ENCODE measurements at places on chromosomes 3 and 15. TPM values are rescaled to one million over a fixed set of nuclear protein-coding genes. Genes with fewer than 3 reads are reported as not detected.

- DNase-seq: no peak
Observed at GRCh38 chr3:172918568-172919296, 168.2 kb downstream of the ECT2 start.

DNA sequence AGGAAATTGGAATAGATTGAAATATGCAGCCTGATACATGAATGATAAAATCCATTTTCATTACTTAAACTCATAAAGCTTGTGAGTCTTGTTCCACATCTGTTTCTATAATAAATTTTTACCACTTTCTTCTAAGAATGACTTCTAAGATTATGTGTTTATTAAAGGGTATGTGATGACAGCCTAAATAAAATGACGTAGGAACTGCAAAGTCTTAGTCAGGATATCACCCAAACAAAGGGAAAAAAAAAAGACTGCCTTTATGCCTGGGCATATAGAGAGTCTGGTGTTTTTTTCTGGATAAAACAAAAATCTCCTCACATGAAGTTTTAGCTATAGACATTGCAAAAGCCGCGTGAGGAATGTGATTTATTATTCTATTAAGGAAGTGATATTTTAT lies 844.0 kb downstream of the DIPK2A start:
- DNase-seq: no peak

- no peak for DNase-seq
Observed at GRCh38 chr15:101372149-101372577, 77.1 kb upstream of the SNRPA1 start.

GRCh38 chr3:179706233-179706632 lies 53.4 kb downstream of the USP13 start:
- DNase-seq: no peak

DNA sequence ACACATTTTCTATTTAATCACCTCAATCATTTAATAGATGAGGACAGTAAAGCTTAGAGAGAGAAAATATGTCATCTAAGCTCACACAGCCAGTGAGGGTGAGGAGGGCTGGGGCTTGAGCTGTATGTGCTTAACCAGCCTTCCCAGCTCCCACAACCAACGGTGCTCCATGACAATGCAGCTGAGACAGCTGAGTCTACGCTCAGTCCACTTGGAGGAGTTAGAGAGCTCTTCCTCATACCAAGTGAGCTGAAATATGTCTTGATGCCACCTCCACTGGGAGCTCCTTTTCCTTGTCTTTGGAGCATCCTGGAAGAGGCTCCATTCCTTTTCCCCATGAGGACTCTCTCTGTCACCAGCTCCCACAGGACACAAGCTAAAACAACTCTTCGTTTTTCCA lies 9.3 kb downstream of the HOMER2 start:
- DNase-seq: no peak

- no peak for DNase-seq
Observed at GRCh38 chr3:57252404-57252803, 24.9 kb downstream of the APPL1 start.

DNA sequence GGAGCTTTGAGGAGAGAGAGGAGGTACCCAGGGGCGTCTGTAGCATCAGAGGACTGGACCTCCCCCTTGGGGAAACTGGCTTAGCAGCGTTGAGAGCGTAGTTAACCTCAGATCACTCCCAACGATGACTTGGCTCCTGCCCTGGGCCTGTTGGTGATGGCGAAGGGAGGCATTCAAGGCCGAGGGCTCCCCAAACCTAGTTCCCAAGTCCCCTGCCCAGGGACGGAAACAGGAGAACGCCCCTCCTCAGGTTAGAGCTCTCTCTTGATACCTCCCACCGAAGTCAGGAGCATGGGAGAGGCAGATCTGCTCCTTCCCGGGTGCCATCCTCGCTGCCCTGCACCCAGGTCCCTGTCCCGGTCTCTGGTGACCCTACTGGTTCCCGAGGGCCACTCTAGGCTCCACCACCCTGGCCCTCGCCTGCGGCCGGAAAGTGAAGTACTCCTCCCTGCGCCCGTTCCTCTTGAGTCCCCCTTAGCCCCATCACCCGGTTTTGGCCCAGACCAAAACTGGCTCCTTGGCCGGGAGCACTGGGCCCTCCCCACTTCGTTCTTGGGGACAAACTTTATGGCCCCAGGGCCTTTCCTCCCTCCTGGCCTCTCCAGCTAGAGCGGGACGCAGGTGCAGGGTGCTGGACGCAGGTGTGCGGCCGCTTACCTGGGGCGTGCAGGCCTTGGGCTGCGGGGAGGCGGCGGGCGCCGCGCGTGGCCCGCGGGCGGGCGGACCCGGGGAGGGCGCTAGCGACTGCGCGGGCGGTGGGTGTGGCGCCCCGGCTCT lies 2.6 kb upstream of the SKOR1 start:
- DNase-seq: no peak

DNA sequence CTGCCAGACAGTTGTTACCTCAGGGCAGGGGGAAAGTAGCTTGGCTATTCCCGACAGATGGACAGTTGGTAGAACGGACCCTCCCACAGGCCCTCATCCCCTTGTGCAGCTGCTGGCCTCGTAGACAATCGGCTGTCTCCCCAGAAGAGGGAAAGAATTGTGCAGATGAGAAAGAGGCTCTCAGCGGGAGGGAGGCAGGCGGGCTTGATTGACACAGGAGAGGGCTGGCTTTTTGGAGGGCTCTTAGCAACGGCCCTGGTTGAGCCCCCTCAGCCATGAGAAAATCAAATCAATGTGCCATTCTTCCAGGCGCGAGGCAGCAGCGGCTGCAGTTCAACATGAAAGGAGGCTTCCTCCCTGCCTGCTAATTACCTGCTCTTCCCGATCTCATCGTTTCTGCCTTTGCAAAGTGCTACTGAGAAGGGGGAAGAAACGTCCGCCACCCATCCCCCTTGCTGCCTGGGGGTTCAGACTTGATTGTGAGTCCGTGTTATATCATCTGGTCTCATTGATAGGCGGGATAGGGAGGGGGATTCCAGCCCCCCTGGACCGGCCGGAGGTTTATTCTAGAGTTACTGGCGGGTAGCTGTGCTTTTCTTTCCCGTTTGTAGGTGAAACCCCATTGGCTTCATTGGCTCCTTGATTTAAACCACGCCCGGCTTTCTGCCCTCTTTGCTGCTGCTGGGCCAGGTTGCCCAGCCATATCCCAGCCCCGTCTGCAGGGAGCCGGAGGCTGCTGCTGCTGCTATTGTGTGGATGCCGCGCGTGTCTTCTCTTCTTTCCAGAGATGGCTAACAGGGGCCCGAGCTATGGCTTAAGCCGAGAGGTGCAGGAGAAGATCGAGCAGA lies at the start of gene TAGLN3:
Gene TAGLN3 (plus strand): TSS at position 287 of the 848 bp plus-strand sequence. CDS start 501 bp downstream, at position 788.
- DNase-seq: no peak

GRCh38 chr3:59813148-59813538 lies 763.3 kb upstream of the CFAP20DC start:
- no peak for DNase-seq

DNA sequence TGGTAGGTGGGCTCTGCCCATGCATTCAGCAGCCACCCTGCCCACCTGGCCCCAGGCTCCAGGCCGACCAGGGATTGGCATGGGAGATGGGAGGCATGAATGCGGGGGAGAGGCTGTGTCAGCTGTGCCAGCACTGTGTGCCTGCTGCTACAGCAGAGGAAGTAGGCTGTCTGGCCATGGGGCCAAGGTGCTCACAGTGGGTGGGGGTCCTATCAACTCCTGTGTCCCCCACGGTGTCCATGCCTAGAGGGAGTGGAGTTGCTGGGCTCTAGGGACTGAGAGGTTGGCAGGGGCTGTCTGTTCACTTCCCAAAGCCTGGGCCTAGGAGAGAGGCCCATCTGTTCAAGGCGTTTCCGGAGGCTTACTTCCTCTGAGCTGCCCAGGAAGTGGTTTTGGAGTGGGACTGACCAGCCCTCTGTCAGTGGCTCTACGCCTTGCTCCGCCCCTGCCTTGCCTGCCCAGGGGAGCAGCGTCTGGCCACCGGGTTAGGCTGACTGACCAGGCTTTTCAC lies 5.8 kb downstream of the PRKCD start:
- DNase-seq: peak; percentile 75

- peak; percentile 69 for DNase-seq
Observed at GRCh38 chr3:37819591-37819990, 42.1 kb upstream of the CTDSPL start.

DNA sequence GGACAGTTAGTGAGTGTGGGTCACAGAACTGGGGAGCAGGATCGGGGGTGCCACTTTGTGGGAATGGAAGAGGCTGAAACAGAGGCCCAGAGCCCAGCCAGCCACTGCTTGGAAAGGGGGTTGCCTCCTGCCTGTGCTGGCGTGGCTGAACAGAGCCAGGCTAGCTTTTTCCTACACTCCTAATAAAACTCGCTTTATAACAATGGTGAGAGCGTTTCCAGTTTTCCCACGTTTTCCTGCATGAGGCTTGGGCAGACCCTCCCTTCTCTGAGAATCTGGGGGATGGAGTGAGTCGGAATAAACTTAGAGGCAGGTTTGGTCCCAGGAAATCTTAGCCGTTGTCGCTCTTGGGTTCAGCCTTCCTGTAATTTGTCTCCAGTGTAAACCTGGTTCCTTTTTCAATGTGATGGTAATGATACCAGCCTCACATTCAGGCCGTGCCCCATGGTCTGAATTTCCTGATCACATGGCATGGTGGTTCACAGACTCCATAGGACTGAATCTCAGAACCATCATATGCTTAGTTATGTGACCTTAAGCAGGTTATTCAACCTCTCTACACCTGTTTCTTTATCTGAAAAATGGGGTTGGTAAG lies 6.5 kb upstream of the FGD5 start:
- DNase-seq: no peak

DNA sequence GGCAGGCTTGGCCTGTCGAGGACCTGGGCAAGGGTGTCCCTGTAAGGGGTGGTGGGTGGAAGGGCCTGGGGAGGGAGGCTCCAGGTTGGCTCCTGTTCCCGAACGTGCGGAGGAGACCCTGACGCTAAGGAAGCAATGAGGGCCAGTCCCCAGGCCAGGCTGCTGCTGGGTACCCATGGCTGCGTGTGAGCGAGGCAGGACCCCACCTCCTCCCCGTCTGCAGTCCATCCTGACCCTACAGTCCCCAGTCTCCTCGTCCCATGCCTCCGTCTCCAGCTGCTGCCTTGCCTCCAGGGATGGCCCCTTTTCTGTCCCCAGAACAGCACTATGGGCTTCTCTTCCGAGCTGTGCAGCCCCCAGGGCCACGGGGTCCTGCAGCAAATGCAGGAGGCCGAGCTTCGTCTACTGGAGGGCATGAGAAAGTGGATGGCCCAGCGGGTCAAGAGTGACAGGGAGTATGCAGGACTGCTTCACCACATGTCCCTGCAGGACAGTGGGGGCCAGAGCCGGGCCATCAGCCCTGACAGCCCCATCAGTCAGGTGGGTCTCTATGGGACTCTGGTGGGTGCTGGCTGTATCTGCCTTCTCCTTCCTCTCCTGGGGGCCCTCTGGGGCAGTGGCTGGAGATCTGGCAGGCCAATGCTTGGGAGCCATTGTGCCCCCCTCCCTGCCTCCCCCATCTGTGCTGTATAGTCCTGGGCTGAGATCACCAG lies 571 bp downstream of the FES start:
- no peak for DNase-seq

GRCh38 chr3:86481031-86481430 lies 509.9 kb downstream of the VGLL3 start:
- DNase-seq: no peak

GRCh38 chr15:57272771-57273357 lies 103.4 kb upstream of the CGNL1 start:
- no peak for DNase-seq

- no peak for DNase-seq
Observed at GRCh38 chr15:60419753-60420152, 22.0 kb upstream of the ANXA2 start.

DNA sequence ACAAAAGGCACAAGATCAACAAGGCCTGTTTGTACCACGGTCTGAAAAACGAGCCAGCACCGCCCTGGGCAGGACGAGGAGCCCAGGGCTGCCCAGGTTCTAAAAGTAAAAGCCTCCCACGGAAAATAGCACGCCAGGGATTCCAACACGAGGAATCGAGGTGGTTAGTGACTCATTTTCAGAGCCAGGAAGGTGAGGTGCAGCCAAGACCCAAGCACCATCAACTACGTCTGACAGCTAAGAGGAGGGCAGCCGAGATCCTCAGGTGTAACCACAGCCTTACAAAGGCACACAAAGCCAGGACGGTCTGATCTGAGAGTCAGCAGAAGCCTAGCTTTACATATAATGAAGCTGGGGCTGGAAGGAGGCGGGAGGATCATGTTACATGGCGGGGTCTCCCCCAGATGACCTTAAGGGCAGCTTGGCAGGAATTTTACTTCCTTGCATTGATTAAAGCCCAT lies 52.5 kb downstream of the ATP10A start:
- no peak for DNase-seq

DNA sequence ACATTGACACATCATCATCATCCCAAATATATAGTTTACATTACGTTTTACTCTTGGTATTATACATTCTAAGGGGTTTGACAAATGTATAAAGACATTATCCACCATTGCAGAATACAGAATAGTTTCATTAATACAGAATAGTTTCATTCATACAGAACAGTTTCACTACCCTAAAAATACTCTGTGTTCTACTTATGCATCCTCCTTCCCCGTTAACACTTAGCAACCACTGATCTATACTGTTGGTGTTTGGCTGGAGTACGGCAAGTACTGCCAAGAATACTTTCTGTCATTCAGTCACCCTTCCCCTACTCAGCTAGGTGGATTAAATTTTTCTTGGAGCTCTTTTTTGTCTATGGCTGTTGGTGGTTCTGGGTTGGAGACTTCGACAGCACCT lies 33.4 kb downstream of the LEKR1 start:
- no peak for DNase-seq

GRCh38 chr3:120566243-120566975 lies 29.7 kb upstream of the NDUFB4 start:
- no peak for DNase-seq

DNA sequence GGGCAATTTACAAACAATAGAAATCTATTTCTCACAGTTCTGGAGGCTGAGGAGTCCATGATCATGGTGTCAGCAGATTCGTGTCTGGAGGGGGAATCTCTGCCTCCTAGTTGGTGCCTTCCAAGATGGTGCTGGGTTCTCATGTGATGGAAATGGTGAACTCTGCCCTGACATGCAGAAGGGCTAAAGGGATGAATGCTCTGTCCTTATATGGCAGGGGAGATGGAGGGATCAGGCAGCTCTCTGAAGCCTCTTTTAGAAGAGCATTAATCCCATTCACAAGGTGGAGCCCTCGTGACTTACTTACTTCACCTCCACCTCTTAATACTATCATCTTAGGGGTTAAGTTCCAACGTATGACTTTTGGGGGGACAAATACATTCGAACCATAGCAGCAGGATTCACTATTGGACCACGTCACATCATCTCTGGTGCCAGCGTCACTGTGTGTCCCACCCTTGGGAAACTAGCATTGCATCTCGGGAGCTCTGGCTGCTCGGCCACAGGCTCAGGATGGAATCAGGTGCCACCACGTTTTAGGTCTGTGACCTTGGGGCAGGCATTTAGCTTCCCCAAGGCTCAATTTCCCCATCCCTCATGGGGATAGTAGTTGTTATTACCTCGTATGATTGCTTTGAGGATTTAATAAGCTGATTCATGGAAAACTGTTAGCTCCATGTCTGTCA lies 53.0 kb downstream of the SV2B start:
- DNase-seq: no peak

The IL5RA gene
- total RNA-seq: 0.27 TPM

The WDR93 gene
- not detected for total RNA-seq

The KNL1 gene
- 0.80 TPM for total RNA-seq

The ST8SIA2 gene
- 7.8 TPM for total RNA-seq

The PAQR9 gene
- 15.2 TPM for total RNA-seq

The CAMK2N2 gene
- 0.25 TPM for total RNA-seq

The EFL1 gene
- 19.3 TPM for total RNA-seq

The LRRIQ4 gene
- not detected for total RNA-seq

The ITIH3 gene
- 0.51 TPM for total RNA-seq

The NBEAL2 gene
- 10.2 TPM for total RNA-seq

The GRK7 gene
- not detected for total RNA-seq

The PDCD7 gene
- 15.5 TPM for total RNA-seq

The B3GNT5 gene
- 2.5 TPM for total RNA-seq

The CDC25A gene
- total RNA-seq: 1.2 TPM

The AGTR1 gene
- total RNA-seq: 0.98 TPM

The VEPH1 gene
- not detected for total RNA-seq

The ZFAND6 gene
- 71.3 TPM for total RNA-seq
